ENCODE measurements at places on chromosomes 3 and 15. TPM values are rescaled to one million over a fixed set of nuclear protein-coding genes. Genes with fewer than 3 reads are reported as not detected.

Gene OIP5
- total RNA-seq, result 23.1 TPM

Gene XIRP1
- total RNA-seq, result not detected

Gene UBR1
- total RNA-seq, result 21.6 TPM

Gene LAMB2
- total RNA-seq, result 358 TPM

Gene COMMD4
- total RNA-seq, result 156 TPM

Gene IL12A
- 1.7 TPM for total RNA-seq

Gene TMCO5A
- not detected for total RNA-seq

Gene INSYN1
- not detected for total RNA-seq

Gene TMEM44
- total RNA-seq, result 12.6 TPM
